ENCODE measurements at places on chromosomes 6 and 20.

- DNase-seq, result no peak
These were observed 10.3 kb upstream of the TAAR9 start for GRCh38 chr6:132527791-132528190.

GRCh38 chr20:9179867-9180266 lies 111.0 kb downstream of the PLCB4 start:
- DNase-seq, result no peak

GRCh38 chr6:144377586-144378210 lies 92.6 kb downstream of the UTRN start:
- no peak for DNase-seq

DNA sequence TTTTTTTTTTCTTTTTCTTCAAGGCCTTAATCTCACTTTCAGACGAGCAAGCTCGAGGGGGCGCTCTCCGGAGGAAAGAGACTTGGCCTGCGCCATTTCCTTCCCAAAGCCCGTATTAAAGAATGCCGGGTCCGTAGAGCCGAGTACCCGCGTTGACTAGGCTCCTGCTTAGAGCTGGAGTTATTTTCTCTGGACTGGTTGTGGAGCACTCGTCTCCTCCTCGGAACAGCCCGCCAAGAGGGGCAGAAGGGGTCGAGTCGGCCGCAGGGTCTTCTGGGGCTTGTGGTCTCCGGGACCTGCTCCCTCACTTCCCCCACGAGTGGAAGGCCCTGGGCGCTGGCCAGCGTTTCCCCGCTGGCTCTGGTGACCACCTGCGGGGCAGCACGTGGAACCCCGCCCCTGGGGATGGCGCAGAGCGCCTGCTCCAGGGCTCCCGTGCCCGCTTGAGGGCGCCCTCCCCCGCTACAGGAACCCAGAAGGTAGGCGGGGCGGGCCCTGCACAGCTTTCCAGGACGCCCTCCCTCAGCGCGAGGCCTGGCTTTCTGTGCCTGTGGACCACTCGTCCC lies 2.7 kb upstream of the MEI4 start:
- peak; percentile 20 for DNase-seq

- no peak for DNase-seq
These were observed 2.7 kb upstream of the TBC1D22B start for GRCh38 chr6:37254881-37255280.

- no peak for DNase-seq
These were observed 49.2 kb downstream of the GOPC start for GRCh38 chr6:117553142-117553541.

DNA sequence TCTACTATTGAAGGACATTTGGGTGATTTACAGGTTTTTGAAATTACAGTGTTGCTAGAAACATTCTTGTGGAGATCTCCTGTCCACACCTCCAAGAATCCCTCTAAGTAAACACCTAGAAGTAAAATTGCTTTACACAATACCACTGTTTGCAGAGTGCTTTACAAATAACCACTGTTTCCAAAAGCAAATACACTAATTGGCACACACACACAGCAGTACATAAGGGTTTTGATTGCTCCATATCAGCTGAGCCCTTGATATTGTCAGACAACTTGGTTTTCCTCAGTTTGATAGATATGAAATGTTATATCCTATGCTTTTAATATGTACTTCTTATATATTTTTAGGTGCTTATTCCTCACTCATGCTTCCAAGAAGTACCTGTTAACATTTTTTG lies 6.3 kb downstream of the HMGN4 start:
- DNase-seq, result no peak

DNA sequence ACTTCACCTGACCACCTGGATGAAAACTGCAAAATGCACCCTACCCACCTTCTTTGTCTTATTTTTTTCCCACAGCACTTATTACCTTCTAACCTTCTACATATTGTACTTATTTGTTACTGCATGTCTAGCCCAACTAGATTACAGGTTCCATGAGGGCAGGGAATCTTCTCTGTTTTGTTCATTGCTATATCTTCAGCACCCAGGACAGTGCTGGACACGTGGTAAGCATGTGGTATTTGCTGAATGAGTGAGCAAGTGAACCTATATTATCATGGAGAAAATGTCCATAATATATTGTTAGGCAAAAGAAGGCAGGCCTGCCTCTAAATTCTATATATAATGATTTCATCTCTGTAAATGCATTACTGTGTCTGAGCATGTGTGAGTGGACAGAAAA lies 107.0 kb downstream of the TRERF1 start:
- no peak for DNase-seq

DNA sequence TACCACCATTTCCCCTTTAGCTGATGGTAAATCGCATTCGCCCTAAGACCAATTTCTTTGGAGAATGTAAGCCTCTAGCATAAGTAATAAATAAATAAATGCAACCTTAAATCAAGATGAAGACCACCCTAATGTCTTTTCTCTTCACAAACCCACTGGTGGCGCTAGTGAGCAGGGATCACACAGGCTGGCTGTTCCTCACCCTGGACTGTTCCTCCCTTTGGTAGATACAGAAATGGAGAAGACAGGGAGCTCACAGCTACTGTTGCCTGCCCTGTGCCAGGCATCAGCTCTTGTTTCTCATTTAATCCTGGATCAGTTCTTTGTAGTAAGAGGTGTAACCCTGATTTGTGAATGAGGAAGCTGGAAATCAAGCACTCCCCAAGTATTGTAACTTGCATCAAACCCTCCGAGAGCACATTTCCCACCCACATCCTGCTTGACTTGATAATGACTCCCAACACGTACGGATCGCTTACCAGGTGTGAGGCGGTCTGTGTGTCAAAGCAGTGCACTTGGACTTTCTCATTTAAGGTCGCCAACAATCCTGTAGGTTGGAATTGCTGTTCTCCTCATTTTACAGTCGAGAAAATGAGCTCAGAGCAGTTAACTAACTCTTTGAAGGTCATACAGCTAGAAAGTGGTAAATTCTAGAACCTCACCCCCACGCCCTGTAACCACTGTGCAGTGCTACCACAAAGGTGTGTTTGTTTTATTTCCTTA lies 236.1 kb downstream of the TSHZ2 start:
- DNase-seq, result peak; percentile 63

- peak; percentile 16 for DNase-seq
These were observed 149.7 kb downstream of the MRPL14 start for GRCh38 chr6:43977404-43978111.

DNA sequence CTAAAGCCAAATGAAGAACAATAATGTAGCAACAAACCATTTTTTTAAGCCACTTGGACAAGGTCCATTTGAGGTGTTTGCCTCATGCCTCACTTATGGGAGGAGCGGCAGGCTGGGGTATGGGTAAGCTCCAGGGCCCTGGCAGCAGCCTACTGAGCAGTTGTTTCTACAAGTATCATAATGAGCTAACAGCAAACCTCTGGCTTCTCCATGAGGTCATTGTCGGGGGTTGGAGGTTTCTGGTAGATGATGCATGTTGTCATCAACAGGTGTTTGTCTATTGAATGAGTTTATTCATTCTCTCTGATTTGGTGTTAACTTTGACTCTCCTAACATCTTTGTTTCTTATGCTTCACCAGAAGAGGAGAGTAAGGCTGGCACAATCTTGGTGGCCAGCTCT lies 150.7 kb downstream of the TBC1D7 start:
- DNase-seq, result no peak
